ENCODE measurements at places on chromosomes 5 and 9.

DNA sequence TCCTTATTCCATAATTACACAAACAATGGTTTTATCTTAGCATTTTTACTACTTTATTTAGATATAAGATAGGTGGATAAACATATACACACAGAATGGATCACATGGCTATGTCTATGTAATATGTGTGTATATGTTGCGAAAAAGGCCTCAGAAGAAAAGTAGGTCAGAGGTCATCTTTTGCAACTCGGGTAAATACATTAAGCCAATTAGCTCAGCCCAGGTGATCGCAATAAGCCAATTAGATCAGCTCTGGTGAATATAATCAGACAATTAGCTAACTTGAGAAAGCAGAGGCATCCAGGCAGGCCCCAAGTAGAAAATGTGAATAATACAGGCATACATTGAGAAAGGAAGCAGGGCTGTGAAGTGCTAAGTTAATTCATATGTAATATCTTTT, 24.3 kb downstream of the SLCO4C1 start:
- no peak for DNase-seq

- no peak for DNase-seq
Measured at GRCh38 chr5:128522336-128522735, 15.7 kb downstream of the FBN2 start.

GRCh38 chr5:96634881-96635280, 27.3 kb upstream of the CAST start:
- DNase-seq: no peak

- DNase-seq: no peak
Measured at GRCh38 chr5:1039210-1039548, 30.6 kb downstream of the NKD2 start.

DNA sequence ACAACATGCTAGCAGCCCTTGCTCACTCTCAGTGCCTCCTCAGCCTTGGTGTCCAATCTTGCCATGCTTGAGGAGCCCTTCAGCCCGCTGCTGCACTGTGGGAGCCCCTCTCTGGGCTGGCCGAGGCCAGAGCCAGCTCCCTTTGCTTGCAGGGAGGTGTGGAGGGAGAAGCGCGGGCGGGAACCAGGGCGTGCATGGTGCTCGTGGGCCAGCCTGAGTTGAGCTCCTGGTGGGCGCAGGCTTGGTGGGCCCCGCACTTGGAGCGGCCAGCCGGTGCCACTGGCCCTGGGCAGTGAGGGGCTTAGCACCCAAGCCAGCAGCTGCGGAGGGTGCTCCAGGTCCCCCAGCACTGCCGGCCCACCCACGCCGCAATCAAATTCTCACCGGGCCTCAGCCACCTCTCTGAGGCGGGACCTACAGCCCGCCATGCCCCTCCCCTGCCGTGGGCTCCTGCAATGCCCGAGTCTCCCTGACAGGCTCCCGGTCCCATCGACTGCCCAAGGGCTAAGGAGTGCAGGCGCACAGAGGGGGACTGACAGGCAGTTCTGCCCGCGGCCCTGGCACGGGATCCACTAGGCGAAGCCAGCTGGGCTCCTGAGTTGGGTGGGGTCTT, 333.5 kb downstream of the KCNN2 start:
- DNase-seq: no peak

DNA sequence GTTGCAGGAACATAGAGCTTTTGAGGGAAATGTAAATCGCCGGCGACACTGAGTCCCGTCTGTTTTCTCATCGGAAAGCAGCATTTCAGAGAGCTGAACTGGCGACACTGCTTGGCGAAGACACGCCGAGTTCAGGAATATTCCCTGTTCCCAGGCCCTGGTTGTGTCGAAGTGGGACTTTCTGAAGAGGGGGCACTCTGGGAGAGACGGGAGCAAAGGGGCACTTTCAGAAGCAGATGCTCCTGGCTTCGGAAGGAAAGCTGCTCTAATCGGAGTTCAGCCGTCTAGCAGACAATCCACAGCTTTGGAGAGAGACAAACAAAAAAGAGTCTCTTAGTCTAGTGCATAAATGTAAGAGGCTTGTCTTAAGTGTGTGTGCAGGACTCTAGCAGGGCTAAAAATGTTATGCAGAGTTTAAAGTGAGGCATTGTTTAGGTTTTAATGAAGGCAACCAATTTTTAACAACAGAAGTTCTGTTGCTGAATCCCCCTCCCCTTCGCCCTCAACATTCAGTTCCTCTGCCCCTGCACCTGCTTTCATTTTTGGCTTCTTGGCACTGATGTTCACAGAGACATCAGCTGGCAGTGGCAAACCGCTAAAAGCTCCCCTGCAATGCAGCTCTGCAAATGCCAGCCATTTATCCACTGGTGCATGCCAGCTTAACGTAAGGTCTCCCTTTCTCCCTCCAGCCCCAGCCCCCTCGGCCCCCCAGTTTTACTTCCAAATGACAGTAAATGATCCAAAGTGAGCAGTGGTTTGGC, 289.5 kb upstream of the MPDZ start:
- DNase-seq: no peak

DNA sequence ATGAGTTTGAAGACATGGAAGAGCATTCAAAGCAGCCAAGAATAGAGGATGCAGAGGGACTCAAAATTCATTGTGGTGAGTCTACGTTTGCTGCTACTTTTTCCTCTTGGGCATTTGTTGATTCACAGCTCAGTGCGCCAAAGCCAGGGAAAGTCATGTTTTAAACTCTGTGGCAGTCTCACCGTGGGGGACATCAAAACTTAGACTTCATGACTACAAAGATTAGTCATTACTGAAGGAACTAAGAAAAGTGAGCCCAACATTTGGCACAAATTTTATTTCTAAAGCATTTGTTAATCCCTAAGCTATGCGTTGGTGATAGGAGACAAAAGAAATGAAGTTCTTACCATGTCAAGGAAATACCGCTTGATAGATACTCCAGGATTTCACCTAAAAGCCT, 73.7 kb upstream of the MTAP start:
- DNase-seq: no peak

GRCh38 chr9:121976751-121977150, 116.4 kb downstream of the TTLL11 start:
- peak; percentile 37 for DNase-seq

GRCh38 chr9:120668399-120668798, 45.9 kb downstream of the MEGF9 start:
- no peak for DNase-seq

DNA sequence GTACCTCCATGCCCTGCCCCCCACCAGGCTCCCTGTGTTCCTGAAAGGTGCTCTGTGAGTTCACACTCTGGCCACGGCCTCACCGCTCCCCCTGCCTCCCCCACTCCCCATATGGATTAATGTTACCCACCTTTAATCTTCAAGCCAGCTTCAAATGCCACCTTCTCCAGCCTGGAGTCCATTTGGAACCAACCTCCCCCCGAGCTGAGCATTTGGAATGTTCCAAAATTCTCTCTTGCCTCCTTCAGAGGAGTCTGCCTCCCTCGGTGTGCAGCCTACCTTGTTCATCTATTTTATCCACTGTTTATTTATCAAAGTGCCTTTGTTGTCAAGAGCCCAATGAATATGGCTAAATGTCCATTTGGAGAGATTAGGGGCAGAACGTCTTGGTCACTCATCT, 4.3 kb downstream of the GOLGA2 start:
- DNase-seq: no peak

- peak; percentile 48 for DNase-seq
Measured at GRCh38 chr9:68507130-68507805, 33.4 kb downstream of the TMEM252 start.

- DNase-seq: no peak
Measured at GRCh38 chr5:85538362-85538761, 1079.4 kb upstream of the COX7C start.

- DNase-seq: no peak
Measured at GRCh38 chr9:129462360-129462759, 158.5 kb downstream of the C9orf50 start.

DNA sequence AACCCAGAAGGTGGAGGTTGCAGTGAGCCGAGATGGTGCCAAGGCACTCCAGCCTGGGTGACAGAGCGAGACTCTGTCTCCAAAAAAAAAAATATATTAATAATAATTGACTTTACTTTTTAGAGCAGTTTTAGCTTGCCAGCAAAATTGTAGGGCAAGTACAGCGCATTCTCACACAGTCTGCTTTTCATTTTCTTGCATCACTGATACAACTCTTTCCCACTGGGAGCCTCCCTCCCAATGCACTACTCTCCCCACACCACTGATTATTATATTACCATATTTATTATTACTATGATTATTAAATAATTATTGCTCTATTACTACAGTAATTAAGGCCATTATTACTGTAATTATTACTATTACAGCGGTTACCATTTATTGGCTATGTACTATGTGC, 212.8 kb downstream of the GNA14 start:
- DNase-seq: no peak

GRCh38 chr5:1542781-1543180, 19.0 kb upstream of the LPCAT1 start:
- peak; percentile 97 for DNase-seq

DNA sequence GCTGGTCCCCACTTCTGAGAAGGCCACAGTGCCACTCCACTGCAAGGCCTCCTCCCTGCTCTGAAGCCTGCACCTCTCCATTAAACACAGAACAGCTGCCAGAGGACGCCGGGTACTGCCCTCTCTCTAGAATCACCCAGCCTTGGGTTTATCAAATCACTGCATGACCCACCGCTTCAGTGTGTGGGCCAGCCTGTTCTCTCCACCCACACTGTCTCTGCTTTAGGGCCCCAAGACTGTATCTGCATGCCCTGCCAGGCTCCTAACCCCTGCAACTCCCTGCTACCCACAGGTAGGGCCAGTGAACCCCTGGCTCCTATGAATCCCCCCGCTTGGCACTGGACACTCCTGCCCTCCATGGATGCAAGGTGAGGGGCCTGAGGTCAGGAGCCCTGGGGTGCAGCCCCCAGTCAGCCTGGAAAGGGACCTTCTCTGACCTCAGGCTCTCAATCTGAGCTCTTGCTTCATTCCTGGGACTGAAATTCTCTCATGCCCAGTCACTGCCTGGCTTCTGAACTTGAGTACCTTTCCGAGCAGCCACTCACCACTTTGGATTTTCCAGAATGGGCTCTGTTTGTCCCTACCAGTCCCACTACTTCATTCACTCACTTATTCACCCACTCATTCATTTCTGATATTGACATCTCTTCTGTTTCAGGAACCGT, 206.3 kb downstream of the GABBR2 start:
- DNase-seq: peak; percentile 66

Measured in RWPE1 (cell line).